ENCODE measurements at places on chromosomes 4 and X. TPM values are rescaled to one million over a fixed set of nuclear protein-coding genes. Genes with fewer than 3 reads are reported as not detected.

SPANXN3 gene
- total RNA-seq, result not detected

SEPTIN11 gene
- total RNA-seq, result 36.6 TPM

MAGEA12 gene
- total RNA-seq, result not detected

DGKK gene
- total RNA-seq, result not detected

DNA sequence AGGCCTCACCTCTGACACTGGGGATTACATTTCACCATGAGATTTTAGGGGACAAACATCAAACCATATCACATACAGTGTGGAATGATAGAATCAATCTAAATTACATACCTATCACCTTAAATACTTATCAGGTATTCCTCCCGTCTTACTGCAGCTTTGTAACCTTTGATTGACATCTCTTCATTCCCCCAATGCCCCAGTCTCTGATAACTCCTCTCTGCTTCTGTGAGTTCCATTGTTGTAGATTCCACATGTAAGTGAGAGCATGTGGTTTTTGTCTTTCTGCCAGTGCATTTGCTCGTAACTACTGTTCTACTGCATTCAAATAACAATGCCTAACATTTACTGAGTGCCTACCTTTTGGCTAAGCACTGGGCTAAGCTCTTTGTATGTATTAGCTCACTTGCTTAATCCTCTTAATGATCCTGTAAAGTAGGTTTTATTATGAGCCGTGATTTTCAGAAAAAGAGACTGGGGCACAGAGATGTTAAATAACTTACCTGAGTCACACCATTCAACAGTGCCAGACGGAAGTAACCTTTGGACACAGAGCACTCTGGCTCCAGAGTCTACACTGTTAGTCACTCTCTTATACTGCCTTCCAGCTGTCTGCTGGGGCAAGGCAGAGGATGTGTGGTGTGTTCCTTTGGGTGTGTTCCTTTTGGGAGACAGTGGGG lies 63.7 kb upstream of the ESX1 start:
- DNase-seq, result peak; percentile 49

- peak; percentile 44 for DNase-seq
Measured at GRCh38 chrX:50707955-50708699, 105.9 kb downstream of the SHROOM4 start.

GRCh38 chr4:170193496-170193895 lies 103.7 kb upstream of the AADAT start:
- no peak for DNase-seq

DNA sequence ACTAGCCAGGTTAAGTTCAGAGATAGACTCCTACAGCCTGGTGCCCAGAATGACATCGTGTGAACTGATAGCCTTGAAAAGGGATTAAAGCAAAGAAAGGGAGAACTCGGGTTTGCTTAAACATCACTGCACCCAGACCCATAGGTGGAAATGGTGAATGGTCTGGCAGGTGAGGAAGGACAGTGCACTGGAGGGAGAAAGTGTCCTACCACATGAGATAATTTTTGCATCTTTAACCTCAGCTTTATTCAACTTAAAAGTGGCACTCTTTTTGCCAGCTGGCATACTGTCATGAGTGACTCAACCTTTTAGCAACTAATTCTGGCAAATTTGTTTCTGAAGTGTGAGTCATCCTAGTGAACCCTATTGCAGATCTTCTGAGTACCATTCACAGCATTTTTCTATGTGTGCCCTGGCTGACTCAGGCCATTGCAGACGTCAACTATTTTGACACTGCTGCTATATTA lies 53.0 kb upstream of the DAPP1 start:
- DNase-seq, result peak; percentile 24

DNA sequence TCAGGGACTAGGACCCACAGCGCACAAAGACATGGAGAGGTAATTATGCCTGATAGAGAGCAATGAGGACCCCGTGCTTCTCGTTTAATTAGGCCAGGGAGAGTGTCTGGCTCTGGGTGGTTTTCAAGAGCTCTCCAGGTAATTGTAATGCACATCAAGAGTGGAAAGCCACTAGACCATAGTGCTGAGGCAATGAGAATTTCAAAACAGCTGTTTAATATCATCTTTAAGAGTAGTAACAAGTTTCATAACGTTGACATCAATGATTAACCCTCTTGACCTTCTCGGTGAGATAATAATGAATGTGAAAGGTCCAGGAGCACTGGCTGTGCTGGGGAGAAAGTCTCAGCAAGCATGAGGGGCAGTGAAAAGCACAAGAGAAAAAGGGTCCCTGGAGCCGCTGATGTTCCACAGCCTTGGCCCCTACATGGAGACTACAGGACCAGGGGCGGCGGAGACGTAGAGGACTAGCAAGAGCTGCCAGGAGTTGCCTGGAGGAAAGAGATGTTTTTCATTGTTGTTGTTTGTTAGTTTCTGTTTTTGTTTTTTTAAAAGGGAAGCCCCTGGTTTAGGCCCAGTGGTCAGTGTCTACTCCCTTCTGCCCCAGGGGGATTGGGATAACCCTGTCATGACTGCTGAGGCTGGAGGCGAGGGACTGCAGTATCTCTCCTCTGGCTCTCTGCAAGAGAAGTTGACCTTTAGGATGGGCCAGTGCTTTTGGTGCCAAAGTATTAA lies 14.8 kb upstream of the CXCR3 start:
- no peak for DNase-seq

DNA sequence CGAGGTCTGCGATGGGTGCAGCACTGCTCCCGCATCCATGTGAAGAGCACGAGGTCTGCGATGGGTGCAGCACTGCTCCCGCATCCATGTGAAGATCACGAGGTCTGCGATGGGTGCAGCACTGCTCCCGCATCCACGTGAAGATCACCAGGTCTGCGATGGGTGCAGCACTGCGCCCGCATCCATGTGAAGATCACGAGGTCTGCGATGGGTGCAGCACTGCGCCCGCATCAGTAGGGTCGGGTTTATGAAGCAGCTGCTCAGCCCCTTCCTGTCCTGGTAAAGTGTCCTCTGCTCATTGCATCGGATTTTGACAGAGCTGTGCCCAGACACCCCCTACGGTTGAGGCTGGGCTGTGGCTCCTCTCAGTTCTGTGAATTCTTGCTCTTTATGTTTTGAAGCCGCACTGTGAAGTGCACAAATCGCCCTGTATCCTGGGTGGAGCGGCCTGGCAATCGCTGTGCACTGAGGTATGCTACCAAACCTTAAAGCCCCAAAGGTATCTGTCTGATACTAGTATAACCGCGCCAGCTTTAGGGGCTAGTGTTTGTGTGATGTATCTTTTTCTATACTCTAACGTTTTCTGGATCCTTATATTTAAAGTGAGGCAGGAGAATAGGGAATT lies 98.7 kb downstream of the CPZ start:
- DNase-seq, result peak; percentile 19

- DNase-seq, result no peak
Measured at GRCh38 chr4:76488888-76489685, 54.1 kb downstream of the SHROOM3 start.

DNA sequence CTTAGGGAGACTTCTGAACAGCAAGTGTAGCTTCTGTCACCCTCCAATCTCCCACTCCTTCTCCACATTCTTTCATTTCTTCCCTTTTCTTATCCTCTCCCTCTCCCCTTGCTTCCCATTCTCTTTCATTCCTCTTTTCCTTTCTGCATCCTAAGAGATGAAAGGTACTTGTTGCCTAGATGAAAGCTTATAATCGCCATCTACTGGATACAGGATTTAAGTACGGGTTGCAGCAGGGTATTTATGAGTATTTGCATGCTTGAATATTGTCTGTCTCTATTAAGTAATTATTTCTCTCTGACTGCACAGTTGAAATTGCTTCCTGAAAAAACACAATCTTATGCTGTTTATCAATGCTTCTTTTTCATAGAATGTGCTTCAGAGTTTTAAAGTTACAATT lies 174.0 kb upstream of the TENT5D start:
- no peak for DNase-seq

GRCh38 chr4:142922720-142923119 lies 76.6 kb upstream of the INPP4B start:
- DNase-seq, result no peak

DNA sequence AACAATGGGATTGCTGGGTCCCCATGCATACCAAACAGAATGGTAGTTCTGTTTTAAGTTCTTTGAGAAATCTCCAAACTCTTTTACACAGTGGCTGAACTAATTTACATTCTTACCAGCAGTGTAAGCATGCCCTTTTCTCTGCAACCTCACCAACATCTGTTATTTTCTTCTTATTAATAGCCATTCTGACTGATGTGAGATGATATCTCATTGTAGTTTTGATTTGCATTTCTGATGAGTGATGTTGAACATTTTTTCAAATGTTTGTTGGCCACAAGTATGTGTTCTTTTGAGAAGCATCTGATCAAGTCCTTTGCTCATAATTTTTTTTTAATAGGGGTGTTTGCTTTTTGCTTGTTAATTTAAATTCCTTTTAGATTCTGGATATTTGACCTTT lies 41.2 kb upstream of the ZMAT1 start:
- no peak for DNase-seq

GRCh38 chrX:153739754-153740486 lies 15.3 kb downstream of the ABCD1 start:
- no peak for DNase-seq

DNA sequence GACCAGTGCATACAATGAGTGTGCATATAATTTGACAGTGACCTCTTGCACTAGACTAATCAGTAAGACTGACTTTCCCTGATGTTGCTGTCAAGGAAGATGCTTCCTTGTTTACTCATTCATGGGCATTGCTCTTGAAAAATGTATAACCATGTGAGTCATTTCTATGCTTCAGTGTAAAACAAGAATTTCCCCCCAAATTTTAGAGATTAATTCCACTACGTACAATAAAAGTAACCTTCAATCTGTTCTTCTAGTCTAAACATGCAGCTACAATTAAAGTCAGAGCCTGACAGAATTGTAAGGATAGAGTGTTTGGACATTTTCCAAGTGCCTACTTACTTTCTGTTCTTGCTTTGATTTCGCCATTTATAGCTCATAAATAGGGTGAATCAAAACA lies 935.7 kb downstream of the RAPGEF2 start:
- no peak for DNase-seq

DNA sequence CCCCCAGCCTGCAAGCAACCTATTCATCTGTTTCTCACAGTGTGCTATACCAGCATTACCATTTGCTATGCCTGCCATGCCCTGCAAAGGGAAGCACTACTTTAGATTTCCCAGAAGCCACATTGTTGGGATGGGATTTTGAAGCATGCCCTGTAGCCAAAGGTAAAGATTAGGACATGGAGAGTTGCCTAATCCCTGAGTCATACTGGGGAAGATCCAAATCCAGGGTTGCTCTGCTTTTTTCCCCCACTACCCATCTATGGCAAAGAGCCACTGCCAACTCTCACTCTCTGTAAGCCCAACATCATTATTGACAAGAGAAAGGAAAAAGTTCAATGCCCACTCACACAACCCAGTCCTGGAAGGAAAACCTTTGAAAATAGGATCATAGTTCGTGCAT lies 36.7 kb upstream of the TMEM164 start:
- DNase-seq, result no peak

GRCh38 chr4:138021139-138021830 lies 220.9 kb downstream of the SLC7A11 start:
- DNase-seq, result no peak

- DNase-seq, result peak; percentile 46
Measured at GRCh38 chr4:2829321-2829932, 14.2 kb upstream of the ADD1 start.

DNA sequence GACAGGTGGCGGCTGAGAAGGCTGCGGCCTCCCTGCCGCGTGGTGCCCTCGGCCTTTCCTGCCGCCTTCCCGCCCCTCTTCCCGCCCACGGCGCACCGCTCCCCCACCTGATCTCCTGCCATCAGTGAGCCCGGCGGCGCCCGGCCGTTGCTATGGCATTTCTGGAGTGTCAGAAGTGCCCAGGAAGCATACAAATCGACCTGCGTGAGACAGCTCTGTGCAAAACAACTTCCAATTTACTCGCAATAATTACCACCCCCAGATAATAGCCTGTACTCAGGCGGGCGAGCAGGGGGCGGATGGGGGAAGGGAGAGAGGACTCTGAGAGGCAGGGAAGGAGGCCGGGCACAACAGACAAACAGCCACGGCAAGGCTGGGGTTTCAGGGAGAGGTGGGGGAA lies 16.6 kb upstream of the ERCC6L start:
- DNase-seq, result no peak

DNA sequence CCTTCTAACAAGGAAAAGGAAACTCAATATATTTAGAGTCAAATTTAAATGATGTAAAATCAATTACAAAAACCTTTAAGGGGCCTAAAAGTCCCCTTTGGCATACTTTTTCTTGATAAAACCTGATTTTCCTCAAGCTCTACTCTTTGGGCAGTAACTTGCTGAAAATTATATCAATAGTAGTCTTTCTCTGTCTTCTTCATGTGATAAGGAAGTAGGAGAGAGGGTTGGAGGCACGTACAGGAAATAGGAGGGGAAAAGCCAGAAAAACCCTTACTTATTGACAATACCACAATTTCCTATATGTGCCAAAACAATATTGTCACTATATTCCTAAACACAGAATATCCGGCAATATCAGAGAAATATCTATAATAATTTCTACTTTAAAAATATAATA lies 9.6 kb downstream of the RHOH start:
- no peak for DNase-seq

DNA sequence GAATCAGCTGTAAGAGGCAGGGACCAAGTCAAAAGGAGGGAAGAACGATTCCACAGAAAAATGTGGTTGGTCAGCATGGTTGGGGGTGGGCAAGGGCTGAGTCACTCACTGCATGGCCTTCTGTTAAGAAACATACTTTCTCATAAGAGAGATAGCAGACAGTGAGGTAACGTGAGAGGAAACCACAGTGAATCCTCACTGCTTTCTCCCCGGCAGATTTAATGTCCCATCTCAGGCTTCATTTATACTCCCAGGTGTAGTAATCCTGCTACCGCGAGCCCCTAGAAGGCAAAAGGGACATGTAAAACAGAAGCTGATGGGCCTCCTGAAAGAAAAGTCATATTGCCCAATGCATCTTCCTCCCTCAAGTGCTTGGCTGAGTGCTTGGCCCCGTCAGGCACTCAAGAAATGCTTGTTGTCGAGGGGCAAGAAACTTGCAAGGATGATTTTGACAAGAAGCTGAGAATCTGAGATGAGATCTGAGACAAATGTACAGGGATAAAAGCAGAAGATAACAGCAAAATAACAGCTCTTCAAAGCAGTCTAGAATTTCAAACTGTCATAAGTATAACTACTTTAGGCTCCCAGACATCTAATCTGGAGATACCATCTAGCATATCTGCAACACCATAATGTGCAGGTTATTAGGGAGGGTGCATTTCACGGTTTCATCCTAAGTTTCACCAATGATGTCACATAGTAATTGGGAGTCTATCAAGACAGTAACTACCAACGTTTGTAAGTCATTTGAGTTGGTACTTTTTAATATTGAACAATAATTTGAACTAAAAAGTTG lies 40.2 kb downstream of the SH3KBP1 start:
- DNase-seq, result no peak

- DNase-seq, result peak; percentile 33
Measured at GRCh38 chr4:3253808-3254207, 4.8 kb downstream of the MSANTD1 start.

GRCh38 chrX:12548746-12549145 lies 242.5 kb upstream of the PRPS2 start:
- no peak for DNase-seq

DNA sequence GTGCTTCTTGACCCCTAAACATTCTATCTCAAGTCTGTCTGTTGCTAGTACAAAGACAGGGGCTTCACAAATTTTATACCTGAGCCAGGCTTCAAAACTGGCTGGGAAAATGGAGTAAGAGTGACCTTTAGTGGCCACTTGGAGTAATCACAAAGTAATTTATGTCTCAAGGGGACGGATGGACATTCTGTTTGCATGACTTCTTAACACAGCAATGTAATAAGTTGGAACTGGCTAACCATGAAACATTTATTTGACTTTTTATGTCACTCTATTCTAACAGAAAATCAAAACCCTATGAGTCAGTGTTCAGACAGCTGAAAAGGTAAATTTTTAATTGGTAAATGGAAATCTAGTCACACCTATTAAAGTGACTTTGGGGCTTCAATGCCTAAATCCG lies 600.6 kb downstream of the ANKRD50 start:
- no peak for DNase-seq

All from right lobe of liver (tissue), 6 donors.